ENCODE measurements at places on chromosomes 3 and 15.

DNA sequence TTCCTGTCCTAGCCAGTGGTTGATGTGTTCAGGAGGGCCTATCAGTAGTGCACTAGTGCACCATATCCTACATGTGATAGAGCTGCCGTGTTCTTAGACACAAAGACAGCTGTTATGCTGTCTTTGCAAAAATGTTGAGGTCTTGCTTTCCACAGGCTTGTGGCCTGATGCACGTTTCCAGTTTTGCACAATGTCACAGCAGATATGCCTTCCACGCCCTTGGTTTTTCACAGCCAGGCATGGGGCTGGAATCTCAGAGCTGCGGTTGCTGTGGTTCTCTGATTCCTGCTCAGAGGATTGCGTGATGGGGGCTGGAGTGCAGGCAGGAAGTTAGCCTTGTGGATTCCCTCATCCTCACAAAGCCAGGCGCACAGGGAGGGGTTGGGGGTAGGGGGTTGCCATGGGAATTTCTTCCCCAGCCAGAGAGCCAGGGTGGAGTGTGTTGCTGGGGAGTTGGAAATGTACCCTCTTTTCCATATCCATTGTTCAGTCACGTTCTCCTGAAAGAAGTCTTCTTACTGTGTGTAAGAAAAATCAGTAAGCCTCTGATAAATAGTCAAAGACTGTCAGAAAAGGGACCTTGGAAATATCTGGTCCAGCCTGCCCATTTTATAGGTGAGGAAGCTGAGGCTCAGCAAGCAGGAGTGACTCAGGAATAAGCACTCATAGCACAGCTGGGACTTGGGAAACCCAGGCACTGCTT, 79.4 kb downstream of the SMAD3 start:
- peak; percentile 37 for DNase-seq

DNA sequence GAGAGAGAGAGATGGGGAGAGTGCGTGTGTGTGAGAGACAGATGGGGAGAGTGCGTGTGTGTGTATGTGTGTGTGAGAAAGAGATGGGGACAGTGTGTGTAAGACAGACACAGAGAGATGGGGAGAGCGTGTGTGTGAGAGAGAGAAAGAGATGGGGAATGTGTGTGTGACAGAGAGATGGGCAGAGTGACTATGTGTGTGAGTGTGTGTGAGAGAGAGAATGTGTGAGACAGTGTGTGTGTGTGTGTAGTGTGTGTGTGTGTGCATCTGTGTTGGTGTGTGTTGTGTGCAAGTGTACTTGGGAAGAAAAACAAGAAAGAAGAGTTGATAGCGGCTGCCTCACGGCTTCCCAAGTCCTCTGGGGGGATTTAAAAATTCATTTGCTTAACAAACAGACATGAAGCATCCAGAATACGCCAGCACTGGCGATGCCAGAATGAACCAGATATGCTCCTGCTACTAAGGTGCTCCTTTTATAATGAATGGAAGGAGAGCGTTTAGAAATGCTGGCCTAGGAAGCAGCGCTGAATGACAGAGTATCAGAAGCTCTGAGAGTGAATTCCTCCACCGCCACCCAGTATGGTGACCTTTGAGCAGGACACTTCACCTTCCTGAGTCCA, 186.1 kb upstream of the TSC22D2 start:
- no peak for DNase-seq

- DNase-seq: peak; percentile 45
Observed at GRCh38 chr3:141485641-141486495, 959 bp upstream of the RASA2 start.

DNA sequence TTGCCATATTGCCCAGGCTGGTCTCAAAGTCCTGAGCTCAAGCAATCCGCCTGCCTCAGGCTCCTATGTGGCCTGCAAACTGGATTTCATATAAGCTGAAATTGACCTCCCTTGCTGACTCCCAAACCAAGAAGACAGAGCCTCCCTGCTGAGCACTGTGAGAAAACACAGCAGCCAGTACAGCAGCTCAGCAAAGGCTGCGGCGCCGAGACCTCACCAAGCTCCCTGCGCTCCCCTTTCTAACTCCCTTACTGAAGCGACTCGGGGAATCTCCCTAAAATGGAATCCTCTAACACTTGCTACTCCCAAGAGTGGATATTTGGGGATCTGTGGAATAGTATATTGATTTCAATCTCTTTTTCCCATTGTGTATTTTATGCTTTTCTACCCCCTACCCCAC, 34.6 kb downstream of the MUC20 start:
- no peak for DNase-seq

DNA sequence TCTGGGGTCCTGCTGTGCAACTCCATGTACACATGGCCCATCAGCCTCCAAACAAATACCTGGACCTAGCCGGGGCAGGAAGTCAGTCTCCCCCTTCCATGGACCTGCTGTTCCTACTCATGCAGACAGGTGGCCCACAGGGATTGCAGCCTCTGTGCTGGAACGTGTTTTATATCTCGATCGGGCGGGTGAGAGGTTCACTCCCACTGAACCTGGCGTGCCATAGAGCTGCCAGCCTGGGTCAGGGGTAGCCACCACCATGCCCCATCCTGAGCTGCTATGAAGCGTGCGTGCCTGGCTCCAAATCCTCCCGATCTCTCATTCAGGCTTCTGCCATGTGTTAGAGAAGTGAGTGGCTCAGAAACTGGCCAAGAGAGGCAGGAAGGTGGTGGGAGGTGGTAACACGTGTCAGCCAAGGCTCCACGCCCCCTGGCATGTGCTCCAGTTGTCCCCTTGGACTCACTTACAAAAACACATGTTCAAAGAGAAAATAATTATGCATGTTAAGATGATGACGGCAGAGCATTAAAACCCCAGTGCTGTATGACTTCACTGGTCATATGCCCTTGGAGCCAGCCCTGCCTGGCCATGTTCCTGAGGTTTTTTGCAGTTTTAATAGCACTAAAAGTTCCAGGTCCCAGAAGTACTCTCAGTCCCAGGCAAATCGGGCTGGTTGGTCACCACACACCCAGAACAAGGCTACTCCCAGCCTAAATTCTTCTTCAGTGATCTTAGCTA, 30.6 kb downstream of the CTSH start:
- DNase-seq: peak; percentile 41

DNA sequence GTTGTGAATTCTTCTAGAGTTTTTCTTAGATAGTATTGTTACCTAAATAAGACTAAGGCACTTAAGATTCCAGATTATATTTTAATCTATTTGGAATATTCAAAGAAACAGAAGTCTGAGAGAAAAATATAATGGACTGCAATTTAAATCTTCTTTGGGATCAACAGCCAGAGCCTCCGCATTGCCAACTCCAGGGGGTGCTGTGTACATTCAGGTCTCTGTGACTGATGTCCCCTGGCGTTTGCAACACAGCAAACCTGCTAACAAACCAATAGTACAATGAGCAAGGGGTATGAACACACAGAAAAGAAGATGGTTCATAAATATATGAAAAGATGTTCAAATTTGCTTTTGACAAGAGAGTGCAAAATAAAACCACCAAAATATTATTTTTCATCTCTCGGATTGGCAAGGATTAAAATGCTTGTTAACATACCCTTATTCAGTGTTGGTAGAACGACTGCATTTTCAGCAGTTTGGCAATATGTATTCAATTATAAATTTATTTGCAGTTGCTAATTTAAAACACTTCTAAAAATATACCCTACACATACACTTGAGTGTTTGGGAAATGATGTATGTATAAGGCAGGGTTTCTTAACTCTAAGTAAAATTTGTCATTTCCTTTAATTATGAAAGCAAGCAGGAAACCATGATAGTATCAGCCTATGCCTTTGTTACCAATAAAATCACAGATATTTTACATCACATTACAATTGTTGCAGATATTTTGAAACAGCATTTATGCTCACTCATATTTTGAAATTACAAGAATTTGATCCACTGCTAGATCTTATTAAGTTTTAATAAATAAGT, 16.1 kb upstream of the TM4SF1 start:
- DNase-seq: peak; percentile 82

DNA sequence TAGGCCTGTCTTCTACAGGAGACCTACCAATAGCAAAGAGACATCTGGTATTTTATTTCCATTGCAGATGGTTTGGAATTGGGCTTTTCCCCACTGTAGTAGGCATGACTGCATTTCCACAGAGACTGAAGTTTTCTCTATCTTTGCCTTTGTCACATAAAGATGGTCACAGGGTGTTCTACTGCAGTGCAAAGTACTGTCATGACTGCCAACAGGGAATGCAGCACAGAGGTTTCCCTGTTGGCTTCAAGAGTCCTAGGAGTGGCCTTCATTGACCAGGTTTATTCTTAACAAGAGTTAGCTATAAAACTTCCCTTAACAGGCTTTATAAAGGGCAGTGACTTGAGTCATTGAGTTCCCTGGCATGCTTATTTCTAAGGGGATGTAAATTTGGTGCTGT, 36.8 kb upstream of the TM4SF4 start:
- DNase-seq: no peak

GRCh38 chr15:75696854-75697259, 15.8 kb downstream of the CSPG4 start:
- no peak for DNase-seq

GRCh38 chr15:89018207-89018606, 70.0 kb upstream of the ABHD2 start:
- DNase-seq: no peak

DNA sequence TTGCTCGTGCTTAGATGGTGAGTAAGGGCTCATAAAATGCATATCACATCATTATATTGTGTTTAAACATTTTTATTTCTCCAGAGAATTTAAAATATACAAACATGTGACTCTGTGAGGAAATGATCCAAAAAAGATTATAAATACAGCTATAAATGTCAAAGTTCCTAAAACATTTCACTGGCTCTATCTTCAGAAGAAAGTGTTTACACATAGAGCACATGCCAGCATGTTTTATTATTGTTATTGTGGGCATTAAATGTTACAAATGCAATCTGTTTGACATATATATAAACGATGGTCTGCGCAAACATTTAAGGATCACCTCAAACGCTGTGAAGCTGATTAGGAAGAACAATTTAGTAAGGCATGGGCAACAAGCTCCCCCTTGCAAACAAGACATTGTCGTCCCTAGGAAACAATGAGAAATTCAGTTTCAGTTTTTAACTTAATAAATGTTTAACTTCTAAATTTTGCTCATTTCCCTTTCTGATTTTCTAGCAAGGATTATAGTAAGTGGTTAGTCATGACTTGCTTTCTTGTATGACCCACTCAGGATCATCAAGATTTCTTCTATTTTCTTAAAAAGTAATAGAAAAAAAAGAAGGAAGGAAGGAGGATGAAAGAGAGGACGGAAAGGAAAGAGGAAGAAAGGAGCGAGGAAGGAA, 207.5 kb downstream of the SATB1 start:
- DNase-seq: no peak

GRCh38 chr3:64588380-64588779, 99.4 kb downstream of the ADAMTS9 start:
- DNase-seq: no peak

DNA sequence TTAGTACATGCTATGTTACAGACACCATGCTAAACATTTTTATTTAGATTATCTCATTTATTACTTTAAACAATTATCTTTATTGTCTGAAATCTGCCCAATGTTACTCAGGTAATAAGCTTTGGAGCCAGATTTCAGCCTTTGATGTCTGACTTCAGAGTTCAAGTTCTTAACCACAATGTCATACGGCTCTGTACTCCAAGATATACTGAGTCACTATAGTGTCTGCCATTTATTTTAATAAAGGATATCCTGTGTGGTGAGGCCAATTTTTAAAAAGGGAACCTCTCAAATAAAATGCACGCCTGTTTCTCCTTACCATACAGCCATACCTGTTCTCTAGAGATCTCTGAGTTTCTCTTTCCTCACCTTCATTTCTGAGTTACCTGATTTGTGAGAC, 193.1 kb downstream of the EPHA3 start:
- peak; percentile 8 for DNase-seq

DNA sequence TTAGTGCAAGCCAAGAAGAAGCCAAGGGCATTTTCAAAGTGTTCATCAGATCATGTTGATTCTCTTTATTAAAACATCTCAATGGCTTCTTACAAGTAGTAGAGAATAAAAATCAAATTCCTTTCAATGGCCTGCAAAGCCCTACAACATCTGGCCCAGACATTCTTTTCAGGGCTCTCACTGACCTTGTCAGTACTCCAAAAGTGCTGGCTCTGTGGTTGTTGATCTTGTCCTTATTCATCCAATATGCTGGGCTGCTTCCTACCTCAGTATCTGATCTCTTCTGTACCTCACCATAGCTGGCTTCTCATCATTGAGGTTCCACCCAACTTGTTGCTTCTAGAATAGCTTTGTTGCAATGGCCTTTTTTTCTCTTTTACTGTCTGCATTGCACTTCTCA, 74.0 kb upstream of the SAMMSON start:
- no peak for DNase-seq

GRCh38 chr3:54783611-54784010, 144.2 kb downstream of the LRTM1 start:
- DNase-seq: no peak

- peak; percentile 44 for DNase-seq
Observed at GRCh38 chr15:86743283-86743903, 663.7 kb downstream of the AGBL1 start.

DNA sequence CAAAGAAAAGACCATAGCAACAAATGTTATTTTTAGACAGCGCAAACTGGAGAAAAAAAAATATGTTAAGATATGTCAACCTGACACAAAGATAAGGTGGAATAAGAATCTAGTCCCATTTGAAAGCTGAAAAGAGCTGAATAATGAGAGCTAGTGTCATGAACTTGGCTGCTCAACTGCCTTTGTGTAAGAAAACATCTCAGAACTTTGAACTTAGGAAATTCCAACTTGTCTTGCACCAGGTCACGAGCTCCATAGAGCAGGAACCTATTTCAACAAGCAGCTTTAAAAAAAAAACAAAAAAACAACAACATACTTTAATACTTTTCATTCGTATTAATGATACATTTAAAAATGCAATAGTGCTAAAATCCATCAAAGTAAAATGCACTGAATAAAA, 79.5 kb downstream of the ZNF280D start:
- DNase-seq: no peak

DNA sequence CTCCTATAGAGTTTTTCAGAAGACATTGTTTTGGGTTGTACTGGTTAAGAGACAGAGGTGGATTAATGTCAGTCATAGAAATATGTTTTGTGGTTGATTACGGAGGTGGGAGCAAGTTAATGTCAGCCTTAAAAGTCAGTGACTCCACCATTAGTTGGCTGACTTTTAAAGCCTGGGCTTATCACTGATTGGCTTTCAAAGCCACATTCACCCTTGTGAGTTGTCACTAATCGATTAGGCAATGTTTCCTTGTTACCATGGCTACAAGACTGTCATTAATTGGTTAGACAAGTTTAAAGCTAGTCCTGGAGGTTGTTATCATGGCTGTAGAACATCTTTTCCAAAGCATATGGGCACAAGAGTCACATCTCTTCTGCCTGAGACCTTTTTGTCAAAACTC, 73.0 kb downstream of the NEO1 start:
- DNase-seq: no peak

DNA sequence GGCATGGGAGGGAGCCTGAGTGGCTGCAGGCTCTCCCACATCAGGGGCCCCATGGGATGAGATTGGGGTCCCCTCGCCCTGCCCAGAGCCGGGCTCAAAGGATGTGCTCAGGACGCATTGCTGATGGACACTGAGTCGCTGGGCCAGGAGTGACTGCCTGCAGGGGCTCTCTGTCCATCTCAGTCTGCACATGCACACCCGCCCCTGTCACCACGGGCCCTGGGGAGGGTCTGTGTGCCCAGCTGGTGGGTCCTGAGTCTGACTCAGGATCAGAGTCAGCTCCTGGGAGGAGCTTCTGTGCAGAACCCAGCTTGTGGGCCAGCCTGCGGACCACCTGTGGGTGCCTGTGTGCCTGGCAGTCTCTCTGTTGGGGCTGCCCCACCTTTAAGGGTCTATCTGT, 18.1 kb downstream of the STAB1 start:
- DNase-seq: no peak
